ENCODE measurements at places on chromosomes 13 and 19. TPM values are rescaled to one million over a fixed set of nuclear protein-coding genes. Genes with fewer than 3 reads are reported as not detected.

DNA sequence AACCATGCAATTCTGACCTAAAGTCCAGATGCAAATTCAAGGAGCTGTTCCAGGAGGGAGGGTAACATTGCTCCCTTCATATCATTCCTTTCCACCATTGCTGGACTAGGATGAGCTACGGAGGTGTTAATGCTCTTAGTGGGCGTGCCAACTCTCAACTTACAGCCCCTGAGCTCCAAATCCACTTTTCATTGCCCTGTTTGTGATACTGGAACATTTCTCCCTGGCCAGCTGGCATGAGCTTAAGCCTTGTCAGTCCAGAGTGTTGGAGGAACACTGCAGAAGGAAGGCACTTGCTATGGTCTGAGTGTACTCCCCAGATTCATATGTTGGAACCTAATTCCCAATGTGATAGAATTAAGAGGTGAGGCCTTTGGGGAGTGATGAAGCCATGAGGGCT, 70.4 kb upstream of the FARP1 start:
- no peak overlapping the region for H3K27ac ChIP-seq
- no peaks in the 10 kb centered on the region for H3K4me1 ChIP-seq
- DNase-seq, result no peak
- no peak overlapping the region for H3K4me3 ChIP-seq
- no peaks in the 10 kb centered on the region for H3K27me3 ChIP-seq

DNA sequence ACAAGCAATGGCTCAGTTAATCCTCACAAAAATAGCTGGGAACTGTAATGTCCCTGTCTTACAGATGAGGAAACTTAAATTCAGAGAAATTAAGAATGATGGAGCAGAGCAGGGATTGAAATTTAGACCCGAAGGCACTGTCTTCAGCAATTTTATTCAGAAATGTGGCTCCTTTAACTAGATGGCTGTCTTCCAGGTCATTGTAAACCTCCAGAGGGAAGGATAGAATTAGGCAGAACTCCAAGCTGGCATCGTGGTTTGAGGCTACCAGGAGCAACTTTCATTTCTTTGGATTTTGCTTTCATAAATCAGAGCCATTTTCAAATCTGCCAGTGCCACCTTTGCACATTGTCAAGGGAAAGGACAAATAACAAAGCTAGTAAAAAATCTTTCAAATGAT, 339.0 kb downstream of the DCT start:
- no peaks in the 10 kb centered on the region for H3K36me3 ChIP-seq
- DNase-seq, result no peak
- no peaks in the 10 kb centered on the region for H3K27me3 ChIP-seq

GRCh38 chr13:75334634-75335447, 147.1 kb downstream of the TBC1D4 start:
- no peaks in the 10 kb centered on the region for H3K4me1 ChIP-seq
- no peaks in the 10 kb centered on the region for H3K27me3 ChIP-seq
- H3K36me3 ChIP-seq, result no peaks in the 10 kb centered on the region
- DNase-seq, result no peak

DNA sequence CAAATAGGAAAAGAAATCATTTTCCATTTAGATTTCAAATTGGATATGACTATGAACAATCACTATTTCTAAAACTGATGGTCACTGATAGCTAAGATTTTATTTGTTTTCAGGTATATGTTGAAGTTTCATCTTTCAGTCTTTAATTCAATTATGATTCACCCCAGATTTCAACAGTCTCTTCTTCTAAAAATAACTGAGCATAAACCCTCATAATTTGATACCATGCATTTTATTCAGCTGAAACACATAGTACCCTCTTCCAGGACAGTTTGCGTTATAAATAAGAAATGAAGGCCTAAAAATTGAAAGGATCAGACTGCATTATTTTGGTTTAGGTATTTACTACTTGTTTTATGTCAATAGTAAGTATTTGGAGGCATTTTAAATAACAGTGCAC, 428.5 kb upstream of the NBEA start:
- no peak overlapping the region for H3K27ac ChIP-seq
- H3K4me3 ChIP-seq, result no peak overlapping the region
- H3K36me3 ChIP-seq, result no peaks in the 10 kb centered on the region
- no peak for DNase-seq
- no peaks in the 10 kb centered on the region for H3K4me1 ChIP-seq

DNA sequence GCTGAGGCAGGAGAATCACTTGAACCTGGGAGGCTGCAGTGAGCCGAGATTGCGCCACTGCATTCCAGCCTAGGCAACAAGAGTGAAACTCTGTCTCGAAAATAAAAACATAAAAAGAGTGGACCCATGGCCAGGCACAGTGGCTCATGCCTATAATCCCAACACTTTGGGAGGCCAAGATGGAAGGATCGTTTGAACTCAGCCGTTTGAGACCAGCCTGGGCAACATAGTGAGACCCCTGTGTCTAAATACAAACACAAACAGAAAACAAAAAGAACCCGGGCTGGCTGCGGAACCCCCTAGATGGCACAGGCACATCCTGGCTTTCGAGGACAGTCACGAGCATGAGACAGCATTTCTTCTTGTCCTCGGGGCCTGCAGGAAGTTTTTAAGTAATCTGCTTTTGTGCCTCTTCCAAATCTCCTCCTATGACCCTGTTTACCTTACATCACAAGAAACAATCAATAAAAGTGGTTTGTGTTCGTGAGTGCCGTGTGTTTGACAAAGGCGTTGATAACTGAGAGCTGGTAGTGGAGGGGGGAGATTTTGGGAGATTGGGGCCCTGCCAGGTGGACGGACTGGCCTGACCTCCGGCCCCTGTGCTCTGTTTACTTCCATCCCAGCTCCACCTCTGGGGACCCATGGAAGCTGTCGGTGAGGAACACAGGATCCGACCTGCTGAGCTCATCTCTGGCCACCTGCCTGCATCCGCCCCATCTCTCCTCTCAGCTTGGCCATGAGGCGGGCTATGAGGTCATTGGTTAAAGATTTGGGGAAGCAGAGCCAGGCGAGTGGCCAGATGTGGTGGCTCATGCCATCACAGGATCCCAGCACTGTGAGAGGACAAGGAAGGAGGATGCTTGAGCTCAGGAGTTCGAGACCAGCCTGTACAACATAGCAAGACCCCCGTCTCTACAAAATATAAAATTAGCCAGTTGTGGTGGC, 5.9 kb upstream of the GDF15 start:
- H3K4me1 ChIP-seq, result peaks cover 2% of the 10 kb centered on the region
- no peaks in the 10 kb centered on the region for H3K36me3 ChIP-seq
- H3K4me3 ChIP-seq, result no peak overlapping the region
- H3K27me3 ChIP-seq, result peaks cover 11% of the 10 kb centered on the region

DNA sequence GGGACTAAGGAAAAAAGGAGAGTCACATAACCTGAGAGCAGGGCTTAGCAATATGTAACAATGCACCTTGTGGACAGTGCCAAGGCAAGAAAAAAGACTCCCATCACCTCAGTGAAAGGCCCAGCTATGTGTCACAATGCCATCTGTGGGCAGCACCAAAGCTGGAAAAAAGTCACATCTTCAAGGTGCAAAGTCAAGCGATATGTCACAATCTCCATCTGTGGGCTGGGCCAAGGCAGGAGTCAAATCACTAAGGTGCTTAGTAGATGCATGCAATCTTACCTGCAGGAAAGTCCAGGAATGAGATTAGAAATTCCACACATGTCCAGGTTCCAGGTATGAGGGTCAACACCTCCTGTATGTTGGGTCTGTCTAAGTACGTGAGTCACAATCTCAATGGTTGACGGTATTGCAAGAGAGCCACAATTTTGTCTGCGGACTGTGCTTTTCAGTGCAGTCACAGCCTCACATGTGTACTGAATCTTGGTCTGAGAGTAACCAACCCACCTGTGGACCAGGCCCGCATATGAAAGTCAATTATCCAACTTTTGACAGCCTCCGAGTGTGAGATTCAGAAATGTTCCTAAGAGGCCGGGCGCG, 14.8 kb upstream of the ZNF43 start:
- peak overlapping the region; percentile 90 for H3K4me3 ChIP-seq
- H3K36me3 ChIP-seq, result peaks cover 63% of the 10 kb centered on the region
- peaks cover 26% of the 10 kb centered on the region for H3K4me1 ChIP-seq
- DNase-seq, result no peak
- H3K27me3 ChIP-seq, result no peaks in the 10 kb centered on the region
- H3K27ac ChIP-seq, result peak overlapping the region; percentile 73

DNA sequence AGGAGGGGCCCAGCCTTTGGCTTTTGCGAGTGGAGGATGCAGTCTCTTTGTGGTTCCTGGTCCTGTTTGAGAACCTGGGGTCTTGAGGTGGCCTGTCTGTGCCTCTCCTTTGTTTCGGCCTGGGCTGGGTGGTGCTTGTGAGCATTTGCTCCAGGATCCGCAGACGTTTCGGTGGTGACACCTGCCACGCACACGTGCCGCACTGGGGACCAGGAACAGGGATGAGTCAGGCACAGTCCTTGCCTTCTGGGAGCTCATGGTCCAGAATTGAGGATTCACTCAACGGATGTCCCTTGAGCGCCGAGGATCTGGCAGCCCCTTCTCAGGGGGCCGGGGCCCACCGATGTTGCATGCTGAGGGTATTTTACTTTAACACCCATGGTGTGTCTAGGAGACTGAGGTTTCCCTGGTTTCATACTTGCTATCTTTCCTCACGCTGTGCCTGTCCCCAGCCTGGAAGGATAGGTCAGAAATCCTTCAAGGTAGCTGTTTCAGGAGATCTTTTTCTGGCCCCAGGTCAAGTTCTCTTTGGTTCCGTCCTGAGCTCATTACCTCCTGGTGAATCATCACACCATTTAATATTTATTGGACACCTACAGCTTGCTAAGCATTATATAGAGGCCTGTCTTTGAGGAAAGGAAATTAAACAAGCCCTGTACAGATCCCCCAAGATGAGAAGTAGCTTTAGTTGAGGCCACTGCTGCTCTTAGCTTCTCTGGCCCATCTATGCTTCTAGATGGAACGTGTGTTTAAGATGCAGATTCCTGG, 5.1 kb downstream of the HDGFL2 start:
- peaks cover 17% of the 10 kb centered on the region for H3K4me1 ChIP-seq
- peaks cover 12% of the 10 kb centered on the region for H3K36me3 ChIP-seq

DNA sequence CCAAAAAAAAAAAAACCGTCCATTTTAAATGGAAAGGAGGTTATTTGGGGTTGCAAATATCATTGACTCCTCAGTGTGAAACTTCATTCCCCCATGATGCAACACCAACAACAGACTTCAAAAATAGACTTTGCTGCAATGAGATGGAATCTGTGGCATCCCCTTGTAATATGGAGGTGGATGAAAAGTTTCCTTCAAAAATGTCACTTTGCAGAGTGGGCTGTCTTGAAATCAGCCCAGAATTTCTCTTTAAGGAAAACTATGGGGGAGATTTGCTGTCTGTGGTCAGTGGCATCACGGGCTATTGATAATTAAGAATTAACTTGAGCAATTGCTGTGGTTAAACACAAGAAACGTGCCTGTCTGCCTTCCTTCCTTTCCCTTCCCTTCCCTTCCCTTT, 1.5 kb downstream of the GPR18 start:
- H3K4me1 ChIP-seq, result peaks cover 65% of the 10 kb centered on the region
- H3K27ac ChIP-seq, result peak overlapping the region; percentile 78
- no peaks in the 10 kb centered on the region for H3K27me3 ChIP-seq
- no peak for DNase-seq
- H3K4me3 ChIP-seq, result peak overlapping the region; percentile 78

- H3K27me3 ChIP-seq, result no peaks in the 10 kb centered on the region
- DNase-seq, result no peak
- H3K4me3 ChIP-seq, result no peak overlapping the region
- H3K36me3 ChIP-seq, result peaks cover 36% of the 10 kb centered on the region
- H3K27ac ChIP-seq, result peak overlapping the region; percentile 19
These were observed 7.2 kb downstream of the CARS2 start for GRCh38 chr13:110698689-110699088.

DNA sequence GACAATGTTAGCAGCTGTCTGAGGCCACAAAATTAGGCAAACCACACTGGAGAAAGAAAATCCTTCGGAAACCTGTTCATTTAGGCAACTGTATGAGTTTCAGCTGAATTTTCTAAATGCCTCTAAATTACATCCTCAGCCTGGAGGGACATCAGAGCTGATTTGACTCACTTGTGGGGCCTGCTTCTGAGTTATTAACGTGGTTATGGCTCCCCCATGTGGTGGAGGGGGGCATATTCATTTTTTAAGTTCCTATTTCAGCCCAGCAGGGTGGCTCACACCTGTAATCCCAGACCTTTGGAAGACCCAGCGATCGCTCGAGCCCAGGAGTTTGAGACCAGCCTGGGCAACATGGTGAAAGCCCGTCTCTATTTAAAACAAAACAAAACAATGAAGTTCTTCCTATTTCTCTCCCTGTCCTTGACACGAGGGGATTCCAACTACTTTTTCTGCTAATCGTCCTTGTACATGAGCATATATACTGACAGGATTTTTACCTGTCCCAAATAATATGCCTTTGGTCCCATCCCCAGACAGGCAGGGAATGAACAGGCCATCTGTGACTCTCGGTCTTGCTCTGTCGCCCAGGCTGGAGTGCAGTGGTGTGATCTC, 31.5 kb upstream of the HIF3A start:
- no peak overlapping the region for H3K4me3 ChIP-seq
- peak; percentile 81 for DNase-seq
- no peaks in the 10 kb centered on the region for H3K36me3 ChIP-seq
- peaks cover 19% of the 10 kb centered on the region for H3K4me1 ChIP-seq
- H3K27me3 ChIP-seq, result peaks cover 49% of the 10 kb centered on the region
- H3K27ac ChIP-seq, result no peak overlapping the region

DNA sequence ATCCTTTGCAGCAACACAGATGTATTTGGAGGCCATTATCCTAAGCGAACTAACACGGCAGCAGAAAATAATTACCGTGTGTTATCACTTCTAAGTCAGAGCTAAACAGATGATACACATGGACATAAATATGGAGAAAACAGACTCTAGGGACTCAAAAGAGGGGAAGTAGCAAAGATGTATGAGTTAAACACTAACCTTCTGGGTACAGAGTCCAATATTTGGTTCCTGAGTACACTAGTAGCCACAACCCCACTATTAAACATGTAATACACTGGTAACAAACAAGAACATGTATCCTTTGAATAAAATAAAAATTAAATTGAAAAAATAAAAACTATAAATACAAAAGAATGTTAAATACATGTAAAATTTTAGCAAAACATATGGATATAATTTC, 118.0 kb upstream of the SLITRK5 start:
- no peaks in the 10 kb centered on the region for H3K27me3 ChIP-seq
- H3K4me1 ChIP-seq, result no peaks in the 10 kb centered on the region
- no peak overlapping the region for H3K4me3 ChIP-seq
- no peak for DNase-seq

GRCh38 chr19:47093841-47094240, 19.7 kb downstream of the ZC3H4 start:
- peak overlapping the region; percentile 90 for H3K27ac ChIP-seq
- peak overlapping the region; percentile 69 for H3K4me3 ChIP-seq
- H3K27me3 ChIP-seq, result no peaks in the 10 kb centered on the region
- H3K36me3 ChIP-seq, result peaks cover 60% of the 10 kb centered on the region

GRCh38 chr13:20592606-20593005, 25.6 kb downstream of the IFT88 start:
- H3K27ac ChIP-seq, result no peak overlapping the region
- H3K36me3 ChIP-seq, result no peaks in the 10 kb centered on the region
- no peak for DNase-seq
- H3K4me1 ChIP-seq, result no peaks in the 10 kb centered on the region

Gene THSD8
- total RNA-seq, result 27.0 TPM

Gene SMAD9
- not detected for total RNA-seq

Gene ERICH6B
- total RNA-seq, result not detected

Gene ZNF221
- 0.99 TPM for total RNA-seq

Gene GRK1
- not detected for total RNA-seq

Gene KCNC3
- total RNA-seq, result 4.1 TPM

Gene FOXO1
- 46.5 TPM for total RNA-seq

Gene FCAR
- not detected for total RNA-seq

Gene ADPRHL1
- 1.00 TPM for total RNA-seq

Gene C19orf67
- not detected for total RNA-seq

Gene FSD1
- 12.7 TPM for total RNA-seq

Gene MLNR
- not detected for total RNA-seq

Gene U2AF2
- total RNA-seq, result 239 TPM

Gene CLC
- total RNA-seq, result not detected

Gene CALR3
- not detected for total RNA-seq

Gene GPR183
- total RNA-seq, result 45.1 TPM

Data from activated CD4-positive, alpha-beta T cell treated with anti-CD3 and anti-CD28 coated beads, Interleukin-2, amount 10 ng/mL, durations not matched to agents 7 days and 5 days (primary cell).